ELF-1 (cell line): ENCODE measurements at places on chromosomes 16 and 17.

DNA sequence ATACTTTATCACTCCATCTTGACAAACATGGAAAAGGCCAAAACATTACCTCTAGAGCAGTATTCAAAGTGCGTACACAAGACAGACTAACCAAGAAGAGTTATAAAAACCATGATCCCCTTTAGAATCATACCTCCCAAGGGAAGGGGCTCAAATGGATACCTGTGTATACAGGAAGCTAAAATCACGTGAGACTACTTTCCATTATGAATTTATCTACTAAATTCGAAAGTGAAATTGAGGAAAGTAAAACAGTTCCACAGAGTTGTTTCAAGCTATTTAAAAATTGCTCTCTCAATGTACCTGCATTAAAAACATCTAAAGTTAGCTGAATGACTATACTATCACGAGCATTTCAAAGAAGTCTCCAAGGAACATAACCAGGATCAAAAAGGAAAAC lies 32.7 kb downstream of the AP1G1 start:
- no peak for DNase-seq

- no peak for DNase-seq
Observed at GRCh38 chr17:9236286-9237052, 215.2 kb downstream of the NTN1 start.

GRCh38 chr17:65109990-65110680 lies 27.0 kb upstream of the RGS9 start:
- DNase-seq: no peak

GRCh38 chr17:80284631-80285030 lies 24.0 kb downstream of the RNF213 start:
- DNase-seq: peak; percentile 36
